ENCODE measurements at places on chromosomes 7 and 10. TPM values are rescaled to one million over a fixed set of nuclear protein-coding genes. Genes with fewer than 3 reads are reported as not detected.
A peak's percentile ranks its signal among the peaks of the same experiment; 100 is the strongest.

GRCh38 chr10:18068401-18068800 is 71.8 kb upstream of the CACNB2 start:
- no peak for DNase-seq

DNA sequence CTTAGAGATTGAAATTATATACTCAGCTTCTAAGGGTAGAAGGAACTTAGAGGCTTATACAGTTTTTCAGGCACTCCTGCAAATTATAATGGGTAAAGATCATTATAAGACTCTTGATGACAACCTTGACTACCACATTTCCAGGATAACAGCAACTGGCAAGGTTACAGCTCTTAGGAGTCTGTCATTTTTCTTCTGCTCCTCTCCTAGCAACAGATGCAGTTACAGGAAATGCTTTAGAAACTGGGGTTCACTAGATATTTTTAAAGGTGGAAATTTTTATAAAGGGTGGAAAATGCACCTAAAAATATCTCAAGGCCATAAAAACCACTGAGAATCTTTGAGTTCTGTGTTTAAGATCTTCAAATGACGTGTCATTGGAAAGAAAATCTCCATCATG is 185.8 kb downstream of the RELN start:
- DNase-seq, result no peak

Gene FGL2
- total RNA-seq, result 31.9 TPM

Gene BLNK
- total RNA-seq, result 4.1 TPM

- no peak for DNase-seq
Observed at GRCh38 chr10:1923998-1924397, 186.7 kb upstream of the ADARB2 start.

DNA sequence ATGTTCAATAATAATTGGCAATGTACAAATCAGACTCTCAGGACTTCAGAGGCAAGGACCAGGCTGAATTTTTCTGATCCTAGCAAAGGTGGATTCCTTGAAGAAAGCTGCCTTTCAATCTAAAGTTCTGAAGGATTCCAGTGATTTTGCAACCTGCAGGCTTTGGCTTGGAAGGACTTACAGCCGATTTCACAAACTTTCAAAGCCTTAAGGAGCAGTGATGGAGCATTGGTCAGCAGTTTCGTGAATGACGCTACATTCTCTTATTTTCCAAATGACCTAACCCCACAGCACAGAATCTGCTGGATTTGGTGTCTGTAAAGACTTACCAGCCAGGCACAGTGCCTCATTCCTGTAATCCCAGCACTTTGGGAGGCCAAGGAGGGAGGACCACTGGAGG is 167.5 kb downstream of the ARHGAP12 start:
- DNase-seq, result no peak

Gene EPHB4
- total RNA-seq, result 46.6 TPM

- DNase-seq, result no peak
Observed at GRCh38 chr10:60535427-60535826, 145.8 kb upstream of the ANK3 start.

DNA sequence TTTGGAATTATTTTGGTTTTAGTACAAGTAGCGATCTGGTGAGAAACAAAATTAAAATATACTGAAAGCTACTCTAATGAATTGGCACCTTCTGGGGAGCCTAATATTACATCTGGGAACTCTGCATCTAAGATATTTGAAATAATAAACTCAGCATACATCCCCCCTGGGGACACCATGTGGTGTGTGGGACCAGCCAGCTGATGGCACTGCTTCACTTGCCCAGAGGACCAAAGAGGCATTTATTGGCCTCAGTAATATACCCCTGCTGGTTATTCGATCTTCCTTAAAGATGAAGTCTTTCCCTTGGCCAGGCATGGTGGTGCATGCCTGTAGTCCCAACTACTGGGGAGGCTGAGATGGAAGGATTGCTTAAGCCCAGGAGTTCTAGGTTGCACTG is 195.1 kb upstream of the AUTS2 start:
- DNase-seq, result no peak

DNA sequence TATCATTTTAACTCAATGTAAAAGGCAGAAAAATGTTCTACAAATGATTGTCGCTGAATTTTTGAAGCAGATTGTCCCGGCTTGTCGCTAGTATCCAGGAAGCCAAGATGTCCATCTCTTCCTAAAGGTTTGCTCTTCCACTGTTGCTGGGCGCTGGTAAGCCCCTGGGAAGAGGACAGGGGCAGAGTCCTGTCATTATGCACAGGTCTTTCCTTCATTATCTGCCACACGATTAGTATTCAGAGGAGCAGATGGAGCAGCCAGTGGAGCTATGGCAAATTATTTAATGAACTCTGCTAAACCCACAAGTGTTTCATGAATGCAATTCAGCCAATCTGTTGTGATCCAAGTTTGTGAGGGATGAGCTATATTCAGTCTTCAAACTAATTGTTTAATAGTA is 499.1 kb upstream of the NRP1 start:
- DNase-seq, result no peak

Gene SFTPA1
- total RNA-seq, result 0.83 TPM

DNA sequence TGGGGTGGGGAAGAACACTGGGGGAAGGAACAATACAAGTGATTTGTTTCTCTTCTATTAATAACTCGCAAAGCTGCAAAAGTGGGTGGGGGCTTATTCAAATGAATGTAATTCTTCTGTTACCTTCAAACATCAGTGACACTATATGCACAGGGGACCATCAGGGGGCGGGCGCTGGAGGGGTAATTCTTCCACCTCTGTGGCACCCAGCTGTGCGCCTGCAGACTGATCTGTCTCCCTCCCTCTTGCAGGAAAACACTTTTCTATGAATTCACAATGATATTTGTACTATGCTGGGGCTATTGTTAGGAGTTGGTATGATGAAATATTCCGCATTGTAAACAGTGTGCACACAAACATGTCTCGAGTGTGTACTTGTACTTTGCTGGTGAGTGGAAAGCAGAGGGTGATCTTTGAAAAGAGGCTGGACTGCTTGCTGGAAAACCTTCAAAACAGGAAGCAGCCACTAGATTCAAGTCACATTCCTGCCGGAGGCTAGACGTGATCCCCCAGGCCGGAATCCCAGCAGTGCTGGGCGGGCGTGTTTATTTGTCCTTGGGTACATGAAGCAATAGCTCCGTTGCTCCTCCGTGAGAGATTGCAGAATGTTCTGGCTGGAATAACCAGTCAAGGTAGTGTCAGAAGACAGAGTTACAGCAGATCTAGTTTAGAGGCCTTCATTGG is 15.8 kb upstream of the BNIP3 start:
- peak; percentile 87 for DNase-seq

Gene DKK1
- 8.1 TPM for total RNA-seq

DNA sequence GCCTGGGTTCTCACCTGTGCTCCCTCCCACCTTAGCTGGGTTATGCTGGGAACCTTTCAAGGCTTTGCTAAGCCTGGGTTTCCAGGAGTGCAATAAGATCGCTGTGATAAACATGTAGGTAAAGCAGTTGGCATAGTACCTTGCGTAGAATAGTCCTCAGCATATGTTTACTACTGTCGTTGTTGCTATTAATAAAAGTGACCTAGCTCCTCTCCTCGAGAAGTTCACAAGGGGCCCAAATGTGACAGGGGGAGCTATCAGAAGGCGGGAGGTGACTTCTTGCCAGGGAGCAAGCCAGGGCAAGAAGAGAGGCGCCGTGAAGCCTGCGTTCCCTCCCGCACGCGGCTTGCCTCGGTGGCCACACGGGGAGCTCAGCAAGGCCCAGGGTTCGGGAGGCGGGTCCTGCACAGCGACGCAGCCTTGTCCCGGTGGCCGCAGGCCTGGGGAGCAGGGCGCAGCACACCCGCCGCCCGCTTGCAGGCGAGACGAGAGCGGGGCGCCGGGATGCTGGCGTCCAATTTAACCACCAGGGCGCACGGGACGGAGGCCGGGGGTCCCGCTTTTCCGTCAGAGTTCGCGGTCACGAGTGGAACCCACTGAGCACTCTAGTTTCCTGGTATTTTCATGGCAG is 106.2 kb downstream of the SNX10 start:
- peak; percentile 86 for DNase-seq

GRCh38 chr7:29265208-29265923 is 70.8 kb downstream of the CHN2 start:
- DNase-seq, result no peak

GRCh38 chr10:94268652-94269051 is 94.1 kb downstream of the NOC3L start:
- DNase-seq, result no peak

- DNase-seq, result no peak
Observed at GRCh38 chr7:25318047-25318446, 89.8 kb upstream of the NPVF start.

Gene ACTA2
- total RNA-seq, result 4,350 TPM

Gene CHAT
- not detected for total RNA-seq

DNA sequence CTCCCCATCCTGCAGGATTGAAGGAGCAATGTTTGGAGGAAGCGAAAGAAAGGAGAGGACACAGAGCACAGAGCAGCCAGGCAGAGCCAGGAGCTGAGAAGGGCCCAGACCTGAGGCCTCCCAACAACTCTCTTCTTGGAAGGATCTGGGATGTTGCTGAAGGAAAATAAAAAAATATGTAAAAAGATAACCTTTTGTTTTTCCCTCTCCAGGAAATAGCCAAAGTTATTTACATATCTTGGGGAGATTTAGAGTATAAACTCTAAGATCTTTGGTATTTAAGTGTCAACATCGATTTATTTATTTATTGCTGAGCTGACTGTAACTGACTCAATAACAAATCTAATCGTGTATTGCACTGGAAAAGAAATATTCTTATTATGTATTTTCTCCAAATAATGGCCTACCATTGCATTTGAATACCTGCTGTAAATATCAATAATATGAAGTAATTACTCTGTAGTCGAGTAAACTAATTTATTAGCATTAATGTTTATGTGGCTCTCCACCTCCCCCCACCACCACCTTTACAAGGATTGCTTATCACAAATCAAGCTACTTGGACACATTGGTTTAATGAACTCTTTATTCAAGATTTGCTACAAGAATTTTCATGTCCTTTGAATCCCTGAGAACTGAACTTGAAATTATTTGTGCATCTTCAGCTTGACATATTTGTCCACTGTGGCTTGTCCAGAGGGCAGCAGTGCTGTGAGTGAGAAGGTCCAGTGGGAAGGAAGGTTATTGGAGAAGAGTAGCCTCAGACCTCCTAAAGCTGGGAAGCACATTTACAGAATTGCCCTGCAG is 1.8 kb upstream of the HOXA11 start:
- no peak for DNase-seq

- DNase-seq, result peak; percentile 20
Observed at GRCh38 chr10:126777714-126778113, 107.2 kb upstream of the C10orf90 start.

GRCh38 chr7:28607855-28608193 is 195.5 kb downstream of the CREB5 start:
- no peak for DNase-seq

GRCh38 chr10:16965740-16966447 is 148.7 kb upstream of the RSU1 start:
- no peak for DNase-seq

Gene SPDYE8
- total RNA-seq, result not detected

GRCh38 chr10:110007701-110008517 is at the start of gene ADD3:
Gene ADD3, plus strand, starts transcription at chr10:110007984. Its CDS starts 92,670 bp downstream, at chr10:110100654.
- peak; percentile 97 for DNase-seq

Gene ARHGAP19
- 6.8 TPM for total RNA-seq

DNA sequence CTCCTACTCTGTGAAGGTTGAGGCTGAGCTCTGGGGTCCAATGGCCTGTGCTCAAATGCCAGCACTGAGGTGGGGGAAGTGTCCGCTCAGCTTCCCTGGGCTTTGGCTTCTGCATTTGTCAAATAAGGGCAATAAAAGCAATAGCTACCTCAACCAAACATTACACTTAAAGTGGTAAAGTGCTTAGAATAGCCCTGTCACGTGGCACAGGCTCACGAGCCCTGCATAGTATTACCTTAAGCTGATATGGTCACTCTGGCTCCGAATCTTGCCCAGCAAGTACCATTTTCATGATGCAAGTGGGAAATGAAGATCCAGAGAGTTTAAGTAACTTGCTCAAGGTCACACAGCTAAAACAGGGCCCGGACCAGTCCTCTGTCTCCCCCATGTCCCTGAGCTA is 451.1 kb upstream of the ZMIZ1 start:
- no peak for DNase-seq

GRCh38 chr7:5626498-5626897 is 155.0 kb downstream of the RNF216 start:
- peak; percentile 9 for DNase-seq

DNA sequence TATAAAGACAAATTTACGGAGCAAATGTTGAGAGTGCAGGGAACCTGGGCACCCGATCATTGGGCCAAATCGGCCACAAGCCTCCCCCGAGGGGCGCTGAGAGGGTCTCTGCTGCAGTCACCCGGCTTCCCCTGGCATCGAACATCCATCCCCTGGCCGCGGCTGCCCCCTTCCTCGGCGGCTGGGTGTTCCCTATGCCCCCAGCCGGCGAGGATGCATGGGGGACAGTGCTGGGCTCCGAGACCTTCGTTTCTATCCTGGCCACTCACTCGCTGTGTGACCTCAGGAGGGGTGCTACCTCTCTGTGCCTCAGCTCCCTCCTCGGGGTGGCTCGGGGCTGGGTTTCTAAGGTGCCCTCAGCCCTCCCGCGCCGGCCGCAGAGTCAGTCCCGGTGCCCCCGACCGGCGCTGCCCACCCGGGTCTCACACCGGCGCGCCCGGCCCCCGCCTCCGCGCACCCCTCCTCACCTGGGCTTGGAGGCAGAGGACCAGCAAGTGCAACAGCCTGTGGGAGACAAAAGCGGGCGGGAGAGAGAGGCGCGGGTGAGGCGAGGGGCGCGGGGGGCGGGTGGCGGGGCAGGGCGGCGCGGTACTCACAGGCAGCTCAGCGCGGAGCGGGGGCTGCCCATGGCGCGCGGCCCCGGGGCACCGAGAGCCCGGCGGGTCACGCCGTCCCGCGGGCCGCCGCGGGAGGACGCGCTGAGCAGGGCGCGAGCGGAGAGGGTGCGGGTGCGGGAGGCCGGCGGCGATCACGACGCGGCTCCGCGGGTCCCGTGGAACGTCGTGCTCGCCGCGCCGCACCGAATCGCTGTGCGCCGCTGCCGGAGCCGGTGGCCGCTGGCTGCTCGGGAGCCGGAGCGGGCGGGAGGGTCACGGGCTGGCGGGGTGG is at the start of gene FGF8:
Gene FGF8 (minus strand): TSS at position 842 of the 888 bp plus-strand sequence. CDS start 214 bp downstream, at position 628.
- peak; percentile 61 for DNase-seq

Gene NPFFR1
- total RNA-seq, result not detected

DNA sequence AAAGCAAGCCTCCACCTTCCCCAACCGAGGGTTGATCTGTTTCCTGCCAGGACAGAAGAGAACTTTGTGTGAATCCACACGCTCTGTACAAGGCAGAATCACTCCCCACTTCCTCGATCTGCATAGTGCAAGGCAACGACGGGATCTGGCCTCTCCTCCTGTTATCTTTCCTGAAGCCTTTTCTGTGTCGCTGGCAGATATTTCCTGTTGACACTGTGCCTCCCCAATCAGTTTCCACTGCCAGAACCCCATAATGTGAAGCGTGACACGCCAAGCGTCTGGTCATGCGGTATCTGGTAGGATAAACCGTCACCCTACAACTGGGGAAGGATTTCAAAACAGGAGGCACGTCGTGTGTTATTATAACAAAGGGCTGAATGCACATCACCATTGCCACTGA is 57.2 kb downstream of the FAM171A1 start:
- no peak for DNase-seq

Gene CLCN1
- total RNA-seq, result 0.05 TPM

DNA sequence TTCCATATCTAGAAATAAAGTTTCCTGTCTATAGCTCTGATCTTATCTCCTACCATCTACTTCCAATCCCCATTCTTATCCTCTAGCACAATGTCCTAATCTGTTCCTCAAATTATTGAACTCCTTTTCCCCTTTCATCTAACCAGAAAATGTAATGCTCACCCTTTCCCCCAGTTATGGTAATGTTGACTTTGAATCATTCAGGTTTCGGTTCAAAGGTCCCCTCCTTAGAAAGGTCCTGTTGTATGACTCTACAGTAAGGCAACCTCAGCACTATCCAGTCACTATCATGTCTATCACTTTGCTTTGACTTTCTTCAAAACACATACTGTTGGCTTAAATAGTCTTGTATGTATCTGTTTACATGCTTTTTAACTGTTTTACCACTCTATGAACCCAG is 264.2 kb upstream of the PCDH15 start:
- DNase-seq, result no peak

Gene CLDN3
- not detected for total RNA-seq
